ENCODE measurements at places on chromosomes 1 and 21.

DNA sequence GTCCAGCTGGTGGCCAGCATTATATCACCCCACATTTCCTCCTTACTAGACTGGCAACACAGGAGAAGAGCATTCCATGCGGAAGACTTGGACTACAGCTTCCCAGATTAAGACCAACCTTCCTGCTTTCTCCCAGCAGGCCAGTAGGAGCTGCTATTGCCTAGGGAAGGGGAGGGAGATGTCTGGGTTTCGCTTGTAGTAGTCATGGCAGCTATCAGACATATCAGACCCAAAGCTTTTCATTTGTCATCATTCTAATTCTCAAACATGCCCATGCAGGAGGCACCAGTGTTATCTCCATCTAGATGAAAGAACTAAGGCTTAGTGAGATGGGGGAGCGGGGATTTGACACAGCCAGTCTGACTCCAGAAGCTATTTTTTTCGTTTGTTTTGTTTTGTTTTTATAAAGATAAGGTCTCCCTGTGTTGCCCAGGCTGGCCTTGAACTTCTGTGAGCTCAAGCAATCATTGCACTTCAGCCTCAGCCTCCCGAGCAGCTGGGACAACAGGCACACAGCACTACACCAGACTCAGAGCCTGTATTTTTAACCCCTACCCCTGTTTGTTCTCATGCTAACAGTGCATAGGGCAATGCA lies 4.5 kb downstream of the PLA2G2A start:
- peak; percentile 72 for DNase-seq

- DNase-seq = no peak
These were observed 55.1 kb downstream of the ITPKB start for GRCh38 chr1:226684026-226684425.

GRCh38 chr1:114153261-114154145 lies at the start of gene SYT6:
TSS of gene SYT6 (minus strand) at chr1:114153869. CDS start at chr1:114153772, 97 bp downstream.
- no peak for DNase-seq

DNA sequence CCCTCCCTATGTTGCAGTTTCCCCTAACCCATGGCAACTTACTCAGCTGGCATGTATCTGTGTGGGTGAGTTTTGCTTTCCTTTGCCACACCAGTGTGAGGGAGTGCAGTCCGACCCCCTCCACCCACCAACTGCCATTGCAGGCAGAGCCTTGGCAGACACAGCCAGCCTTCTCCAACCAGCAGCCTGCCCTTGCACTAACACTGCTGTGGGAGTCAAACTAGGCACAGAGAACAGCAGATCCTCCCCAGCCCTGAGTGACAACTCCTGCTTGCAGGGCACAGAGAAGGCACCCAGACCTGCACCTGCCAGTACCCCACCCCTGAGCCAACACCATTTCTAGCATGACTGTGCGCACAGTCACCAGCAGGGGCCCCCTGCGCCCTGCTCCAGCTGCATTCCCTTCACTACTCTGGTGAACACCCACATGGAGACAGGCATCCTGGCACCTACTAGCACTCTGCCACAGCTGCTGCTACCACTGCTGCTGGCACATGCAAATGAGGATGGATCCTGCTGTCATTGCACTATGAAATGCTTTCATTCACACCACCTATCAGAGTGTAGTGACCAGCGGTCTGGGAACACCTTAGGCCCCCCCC lies 98.4 kb downstream of the MAGI3 start:
- DNase-seq = no peak

- no peak for DNase-seq
These were observed 19.9 kb downstream of the NPL start for GRCh38 chr1:182809414-182809957.

Data from skin of body (tissue), 3 donors.